Mononuclear cell (primary cell): ENCODE measurements at places on chromosomes 5 and 9. TPM values are rescaled to one million over a fixed set of nuclear protein-coding genes. Genes with fewer than 3 reads are reported as not detected.

FBP1 gene
- total RNA-seq: 12.2 TPM

EXD3 gene
- 6.1 TPM for total RNA-seq

USP20 gene
- total RNA-seq: 17.1 TPM

ROR2 gene
- not detected for total RNA-seq

SLC12A2 gene
- total RNA-seq: 18.6 TPM
